HuH-7.5 (cell line): ENCODE measurements at places on chromosomes 16 and 17.

DNA sequence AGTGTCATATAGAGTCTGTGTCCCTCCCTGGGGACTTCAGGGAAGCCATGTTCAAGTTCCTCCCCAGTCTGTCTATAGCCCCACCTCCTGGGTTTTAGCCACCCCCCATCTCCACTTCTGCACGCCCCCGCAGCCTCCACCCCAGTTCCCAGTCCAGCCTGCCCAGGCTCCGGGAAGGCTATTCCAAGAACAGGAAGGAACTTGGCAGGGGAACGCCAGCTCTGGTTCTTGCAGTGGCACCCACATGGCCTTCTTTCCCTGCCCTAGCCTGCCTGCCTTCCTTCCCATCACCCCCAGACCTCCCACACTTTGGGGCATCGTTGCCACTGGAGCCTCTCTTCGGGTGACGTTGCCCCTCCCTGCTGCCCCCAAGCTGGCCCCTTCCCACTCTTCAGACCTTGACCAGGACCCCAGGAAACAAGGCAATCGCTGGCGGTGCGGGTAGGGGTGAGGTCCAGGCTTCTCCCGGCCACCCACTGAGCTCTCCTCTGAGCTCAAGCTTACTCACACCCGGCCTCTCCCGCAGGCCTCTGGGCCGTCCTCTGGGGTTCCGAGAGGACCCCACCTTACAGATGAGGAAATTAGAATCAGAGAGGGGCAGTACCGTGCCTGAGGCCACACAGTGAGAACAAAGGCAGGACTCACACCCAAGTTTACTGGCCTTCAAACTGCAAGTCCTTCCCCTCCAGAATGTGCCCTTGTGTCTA is 9.2 kb upstream of the CES4A start:
- DNase-seq: no peak

- DNase-seq: peak; percentile 49
These were observed 169.3 kb downstream of the RAB11FIP4 start for GRCh38 chr17:31560616-31561235.

GRCh38 chr16:85847681-85848601 is 48.4 kb downstream of the COX4I1 start:
- DNase-seq: peak; percentile 65

DNA sequence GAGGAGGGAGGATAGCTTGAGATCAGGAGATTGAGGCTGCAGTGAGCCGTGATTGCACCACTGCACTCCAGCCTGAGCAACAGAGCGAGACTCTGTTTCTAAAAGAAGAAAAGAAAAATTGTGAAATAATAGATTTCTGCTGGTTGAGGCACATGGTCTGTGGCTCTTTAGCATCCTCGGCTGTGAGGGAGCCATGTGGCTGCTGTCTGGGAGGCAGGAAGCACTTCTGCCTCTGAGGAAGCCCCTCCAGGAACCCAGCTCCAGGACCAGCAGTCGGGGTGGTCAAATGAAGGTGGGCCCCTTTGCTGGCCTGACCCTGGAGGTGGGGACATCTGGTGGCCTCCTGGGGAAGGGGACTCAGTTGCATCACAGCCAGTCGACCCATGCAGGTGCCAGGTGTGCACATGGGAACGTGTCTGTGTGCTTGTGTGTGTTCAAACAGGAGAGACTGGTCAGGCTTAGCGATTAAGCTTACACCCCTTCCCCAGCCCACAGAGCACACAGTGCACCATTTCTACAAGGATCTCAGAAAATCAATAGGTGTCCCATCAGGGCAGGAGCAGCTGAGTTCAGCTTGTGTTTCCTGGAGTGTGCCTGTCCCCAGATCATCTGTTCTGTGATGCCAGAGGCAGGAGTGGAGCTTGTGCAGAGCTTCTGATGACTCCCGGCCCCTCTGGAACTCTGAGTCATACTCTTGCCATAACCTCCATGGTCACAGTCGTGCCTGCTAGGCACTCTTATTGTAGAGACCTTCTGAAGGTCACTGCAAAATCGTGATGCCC is 24.3 kb upstream of the MGAT5B start:
- DNase-seq: no peak

DNA sequence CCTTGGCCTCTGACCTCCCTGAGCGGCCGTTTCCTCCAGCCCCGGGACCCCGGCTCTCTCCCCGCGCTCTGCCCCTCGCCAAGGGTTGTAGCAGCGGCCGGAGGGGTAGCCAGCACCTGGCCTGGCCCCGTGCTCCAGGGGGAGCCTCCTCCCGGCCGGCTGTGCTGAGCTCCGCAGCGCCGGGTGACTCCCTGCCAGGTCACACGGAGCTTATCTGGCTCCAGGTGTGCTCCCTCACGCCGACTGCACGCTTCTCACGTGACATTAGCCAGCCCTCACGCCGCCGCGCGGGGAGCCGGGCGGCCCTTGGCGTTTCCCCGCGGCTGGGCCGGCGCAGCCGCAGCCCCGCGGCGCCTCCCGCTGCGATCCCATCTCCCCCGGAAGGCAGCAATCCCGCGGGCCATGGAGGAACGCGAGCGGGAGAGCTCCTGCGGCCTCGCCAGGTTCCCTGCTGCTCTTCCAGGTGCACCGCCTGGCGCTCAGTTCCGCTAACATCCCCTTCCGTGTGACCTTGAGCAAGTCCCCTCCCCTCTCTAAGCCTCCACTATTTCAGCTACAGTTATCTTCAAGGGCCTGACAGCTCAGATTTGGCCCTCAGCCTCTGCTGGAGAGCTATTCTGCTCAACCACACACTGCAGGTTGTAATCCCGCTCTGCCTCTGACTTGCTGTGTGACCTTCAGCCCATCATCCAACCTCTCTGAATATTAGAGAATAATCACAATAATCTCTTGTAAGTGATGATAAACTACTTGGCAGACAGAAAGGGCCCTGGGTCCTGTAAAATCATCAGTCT is 3.4 kb downstream of the MYO18A start:
- peak; percentile 88 for DNase-seq

- no peak for DNase-seq
These were observed 1.6 kb downstream of the IRX3 start for GRCh38 chr16:54284931-54285413.

DNA sequence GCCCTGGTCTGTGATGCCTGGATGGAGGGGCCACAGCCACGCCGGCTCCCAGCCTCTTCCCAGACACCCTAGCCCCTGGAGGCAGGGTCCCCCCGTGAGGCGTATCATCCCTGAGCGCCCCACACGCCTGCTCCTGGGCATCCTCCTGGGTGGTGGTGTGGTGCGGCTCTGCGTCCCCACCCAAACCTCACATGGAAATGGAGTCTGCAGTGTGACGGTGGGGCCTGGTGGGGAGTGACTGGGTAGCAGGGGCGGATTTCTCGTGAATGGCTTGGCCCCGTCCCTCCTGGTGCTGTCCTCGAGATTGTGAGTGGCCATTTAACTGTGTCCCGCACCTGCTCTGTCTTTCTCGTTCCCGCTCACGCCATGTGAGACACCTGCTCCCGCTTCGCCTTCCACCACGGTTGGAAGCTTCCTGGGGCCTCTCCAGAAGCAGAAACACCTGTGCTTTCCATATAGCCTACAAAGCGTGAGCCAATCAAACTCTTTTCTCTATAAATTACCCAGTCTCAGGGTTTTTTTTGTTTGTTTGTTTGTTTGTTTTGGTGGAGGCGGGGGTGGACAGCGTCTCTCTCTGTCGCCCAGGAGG is 5.9 kb upstream of the SSTR5 start:
- DNase-seq: no peak

GRCh38 chr17:82029391-82029790 is 2.1 kb upstream of the RAC3 start:
- no peak for DNase-seq

DNA sequence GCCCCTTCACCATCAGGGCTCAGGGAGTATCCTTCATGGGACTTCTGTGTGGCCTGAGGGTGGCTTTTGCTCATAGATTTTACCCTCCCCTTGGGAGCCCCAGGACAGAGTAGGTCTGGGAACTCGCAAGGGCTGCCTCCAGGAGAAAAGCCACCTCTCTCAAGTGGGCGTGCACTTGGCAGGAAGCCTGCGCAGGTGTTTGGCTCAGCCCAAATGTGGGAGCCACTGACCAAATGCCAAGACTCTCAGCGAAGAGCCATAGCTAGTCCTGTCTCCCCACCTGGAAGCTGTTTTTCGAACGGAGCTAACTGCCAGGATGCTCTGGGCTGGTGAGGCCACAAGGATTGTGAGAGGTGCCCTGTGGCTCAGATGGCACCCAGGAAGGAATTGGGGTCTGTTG is 2.0 kb upstream of the HSD17B2 start:
- no peak for DNase-seq

DNA sequence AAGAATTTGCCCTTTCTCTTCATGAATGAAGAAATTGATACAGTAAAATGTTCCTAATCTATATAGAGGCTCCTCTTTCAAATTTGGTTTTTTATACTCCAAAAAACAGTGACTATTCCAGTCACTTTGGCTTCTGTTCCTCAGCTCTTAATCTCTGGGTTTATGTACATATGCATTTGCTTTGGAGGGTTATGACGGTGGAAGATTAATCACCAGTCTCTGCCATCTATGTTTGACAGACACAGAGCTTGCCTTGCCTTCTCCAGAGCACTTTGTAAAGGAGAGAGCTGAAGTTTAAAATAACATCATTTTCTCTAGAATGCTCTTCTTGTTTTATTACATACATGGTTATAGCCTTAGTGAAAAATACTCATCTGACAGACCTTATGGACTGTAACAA is 99.3 kb downstream of the NLK start:
- DNase-seq: no peak

DNA sequence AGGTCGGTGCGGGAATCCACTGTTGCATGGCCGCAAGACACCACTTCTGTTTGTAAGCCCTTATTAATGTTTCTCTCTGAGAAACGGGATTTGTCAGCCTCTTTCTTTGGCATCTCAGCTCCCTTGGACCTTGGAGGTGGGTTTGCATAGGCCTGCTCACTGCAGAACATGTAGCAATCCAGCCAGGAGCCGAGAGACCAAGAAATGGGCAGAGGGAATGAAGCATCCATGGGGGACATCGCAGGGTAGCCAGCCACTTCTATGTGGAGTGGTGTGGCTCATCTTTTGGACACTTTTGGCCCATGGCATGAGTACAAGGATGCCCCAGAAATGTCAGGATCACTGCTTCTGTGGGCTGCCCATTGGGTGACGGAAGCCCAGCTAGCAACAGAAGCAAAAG is 79.4 kb downstream of the GSG1L start:
- DNase-seq: no peak

GRCh38 chr17:82702231-82702927 is 3.9 kb upstream of the RAB40B start:
- DNase-seq: no peak

DNA sequence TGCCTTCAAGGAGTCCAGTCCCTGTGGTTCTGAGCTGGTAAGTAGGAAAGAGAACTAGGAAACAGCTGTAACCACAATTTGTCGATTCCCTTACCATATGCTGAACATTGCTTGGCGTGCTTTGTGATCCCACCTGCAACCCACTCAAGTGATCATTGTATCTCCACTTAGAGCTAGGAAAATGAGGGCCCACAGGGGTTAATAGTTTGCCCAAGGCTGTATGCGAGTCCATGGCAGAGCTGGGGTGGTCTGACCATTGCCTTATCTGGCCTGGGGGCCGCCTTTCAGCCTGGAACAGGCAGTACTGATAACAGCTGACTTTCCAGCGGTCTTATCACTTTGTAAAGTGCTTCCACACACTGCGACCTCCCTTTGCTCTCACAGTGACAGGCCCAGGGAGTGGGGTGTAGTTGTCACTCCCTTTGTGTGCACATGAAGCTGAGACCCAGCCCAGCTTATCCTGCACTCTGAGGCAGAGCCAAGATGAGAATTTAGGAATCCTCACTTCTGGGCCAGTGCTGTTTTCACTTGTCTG is 9.8 kb downstream of the MYL4 start:
- no peak for DNase-seq

DNA sequence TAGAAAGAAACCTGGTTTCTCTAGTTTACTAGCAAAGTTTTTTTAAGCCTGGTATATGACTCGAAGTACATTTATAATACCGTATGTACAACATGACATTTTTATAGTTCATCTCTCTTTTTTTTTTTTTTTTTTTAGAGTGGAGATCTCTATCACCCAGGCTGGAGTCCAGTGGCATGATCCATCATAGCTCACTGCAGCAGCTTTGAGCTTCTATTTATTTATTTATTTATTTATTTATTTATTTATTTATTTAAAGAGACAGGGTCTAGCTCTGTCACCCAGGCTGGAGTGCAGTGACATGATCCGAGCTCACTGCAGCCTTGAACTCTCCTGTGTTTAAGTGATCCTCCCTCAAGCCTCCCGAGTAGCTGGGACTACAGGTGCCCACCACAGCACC is 25.9 kb upstream of the VPS4A start:
- DNase-seq: no peak

- DNase-seq: no peak
These were observed 560.3 kb downstream of the WWOX start for GRCh38 chr16:78659668-78660217.

DNA sequence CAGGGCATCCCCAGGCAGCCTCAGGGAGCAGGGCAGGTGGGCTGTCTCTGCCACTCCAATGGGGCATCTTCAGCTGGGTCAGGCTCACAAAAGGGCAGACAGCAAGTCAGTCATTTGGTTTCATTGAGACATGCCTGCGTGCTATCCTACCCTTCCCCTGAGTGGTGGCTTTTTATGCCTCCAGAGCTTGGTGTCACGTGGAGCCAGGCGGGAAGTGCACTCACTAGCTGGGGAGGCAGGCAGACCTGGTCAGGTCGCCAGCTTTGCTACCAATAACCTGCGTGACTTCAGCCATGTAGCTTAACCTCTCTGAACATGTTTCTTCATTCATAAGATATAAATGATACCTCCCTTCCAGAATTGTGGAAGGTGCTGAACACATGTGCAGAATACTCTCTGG is 415.0 kb downstream of the SOX9 start:
- no peak for DNase-seq

DNA sequence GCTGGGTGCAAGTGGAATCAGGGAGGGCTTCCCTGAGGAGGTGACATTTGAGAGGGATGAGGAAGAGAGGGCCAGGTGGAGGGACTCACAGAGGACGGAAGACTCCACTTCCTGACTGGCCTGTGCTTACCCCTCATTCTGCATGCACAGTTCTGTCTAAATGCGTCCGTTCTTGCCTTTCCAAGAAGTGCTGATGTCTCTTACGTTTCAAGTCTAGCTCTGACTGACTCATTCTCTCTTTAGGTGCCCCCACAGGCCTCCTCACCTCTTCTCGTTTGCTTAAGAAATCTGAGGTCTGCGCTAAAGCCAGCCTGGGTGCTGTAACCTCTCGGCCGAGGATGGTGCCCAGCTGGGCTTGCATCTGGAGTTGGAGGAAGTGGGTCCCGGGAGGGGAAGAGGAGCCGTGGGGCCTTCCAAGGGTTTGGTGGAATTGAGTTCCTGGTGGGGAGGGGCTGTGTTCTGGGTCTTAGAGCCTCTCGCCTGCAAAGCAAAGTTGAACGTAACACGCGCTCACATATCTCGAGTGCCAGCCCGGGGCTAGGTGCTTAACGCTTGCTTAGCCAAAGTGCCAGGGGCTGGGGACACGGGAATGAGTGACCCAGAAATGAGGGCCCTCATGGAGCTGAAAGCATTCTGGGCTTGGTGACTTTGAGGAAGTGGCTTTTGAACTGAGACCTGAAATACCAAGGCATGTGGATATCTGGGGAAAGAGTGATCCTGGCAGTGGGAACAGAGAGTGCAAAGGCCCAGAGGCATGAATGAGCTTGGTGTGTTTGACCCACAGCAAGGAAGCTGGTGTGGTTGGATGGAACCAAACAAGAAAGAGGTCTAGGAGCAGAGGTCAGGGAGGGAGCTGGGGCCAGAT is 4.8 kb downstream of the IL4R start:
- no peak for DNase-seq
